ENCODE measurements at places on chromosomes 4 and X. TPM values are rescaled to one million over a fixed set of nuclear protein-coding genes. Genes with fewer than 3 reads are reported as not detected.

DNA sequence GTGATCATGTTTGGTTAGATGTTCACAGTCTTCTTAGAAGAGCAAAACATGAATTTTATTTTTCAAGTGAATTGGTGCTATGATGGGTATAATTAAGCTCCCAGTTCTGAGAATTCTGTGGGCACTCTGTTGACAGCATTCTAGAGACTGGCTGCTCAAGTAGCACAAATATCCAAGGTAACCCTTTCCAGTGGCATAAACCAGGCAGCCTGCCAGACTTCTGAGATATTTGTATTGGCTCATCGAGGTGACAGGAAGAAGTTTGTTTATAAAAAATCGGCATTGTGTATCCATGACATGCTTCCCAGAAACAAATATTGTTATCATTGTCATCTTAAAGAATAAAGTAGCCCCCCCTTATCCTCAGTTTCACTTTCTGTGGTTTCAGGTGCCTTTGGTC lies 28.3 kb downstream of the LANCL3 start:
- no peak for DNase-seq

DNA sequence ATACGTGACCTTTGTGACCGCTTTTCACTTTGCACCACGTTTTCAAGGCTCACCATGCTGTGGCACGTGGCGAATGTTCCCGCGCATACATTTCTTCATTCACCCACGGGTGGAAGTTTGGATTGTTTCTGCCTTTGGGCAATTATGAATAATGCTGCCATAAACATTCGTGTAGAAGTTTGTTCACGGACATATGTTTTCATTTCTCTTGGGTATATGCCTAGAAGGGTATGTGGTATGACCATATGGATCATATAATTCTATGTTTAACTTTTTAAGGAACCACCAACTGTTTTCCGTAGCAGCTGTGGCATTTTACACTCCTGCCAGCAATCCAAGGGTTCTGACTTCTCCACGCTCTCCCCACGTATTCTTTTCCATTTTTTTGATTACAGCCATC lies 60.9 kb upstream of the MXD4 start:
- no peak for DNase-seq

The FGFRL1 gene
- total RNA-seq = 16.4 TPM

- DNase-seq = peak; percentile 78
These were observed 2.1 kb upstream of the APBB2 start for GRCh38 chr4:41216294-41217019.
